ENCODE measurements at places on chromosomes 3 and 15. TPM values are rescaled to one million over a fixed set of nuclear protein-coding genes. Genes with fewer than 3 reads are reported as not detected.

- peaks cover 8% of the 10 kb centered on the region for H3K4me1 ChIP-seq
- no peaks in the 10 kb centered on the region for H3K36me3 ChIP-seq
- no peak overlapping the region for H3K27ac ChIP-seq
- no peak overlapping the region for H3K4me3 ChIP-seq
- no peaks in the 10 kb centered on the region for H3K27me3 ChIP-seq
Measured at GRCh38 chr15:50138391-50138790, 19.4 kb upstream of the ATP8B4 start.

- no peak overlapping the region for H3K4me3 ChIP-seq
- no peak for DNase-seq
- no peaks in the 10 kb centered on the region for H3K27me3 ChIP-seq
- no peaks in the 10 kb centered on the region for H3K4me1 ChIP-seq
Measured at GRCh38 chr3:155372281-155372680, 78.8 kb upstream of the STRIT1 start.

GRCh38 chr3:35894735-35895134 is 255.4 kb downstream of the ARPP21 start:
- no peak overlapping the region for H3K27ac ChIP-seq
- no peaks in the 10 kb centered on the region for H3K27me3 ChIP-seq
- H3K4me3 ChIP-seq = no peak overlapping the region
- DNase-seq = no peak

DNA sequence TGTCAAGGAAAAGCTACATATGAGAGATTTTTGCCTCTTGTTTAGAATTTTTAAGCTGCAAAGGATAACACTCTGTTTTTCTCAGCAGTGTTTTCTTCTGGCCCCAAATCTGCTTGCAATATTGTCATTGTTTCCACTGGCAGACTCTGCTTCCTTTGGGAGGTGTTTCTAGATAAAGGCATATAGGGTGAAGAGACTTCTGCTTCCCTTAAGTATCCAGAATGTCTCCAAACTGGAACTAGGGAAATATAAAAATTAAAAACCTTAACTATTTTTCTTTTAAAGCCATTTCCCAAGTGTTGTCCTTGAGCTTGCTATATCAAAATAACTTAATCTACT is 225.8 kb downstream of the CGGBP1 start:
- H3K4me1 ChIP-seq = peaks cover 8% of the 10 kb centered on the region
- H3K36me3 ChIP-seq = no peaks in the 10 kb centered on the region
- H3K4me3 ChIP-seq = peak overlapping the region; percentile 37
- peak overlapping the region; percentile 77 for H3K27ac ChIP-seq

The TRPM7 gene
- total RNA-seq = 48.2 TPM

GRCh38 chr3:77825001-77825827 is 785.3 kb downstream of the ROBO2 start:
- H3K36me3 ChIP-seq = peaks cover 7% of the 10 kb centered on the region
- H3K27ac ChIP-seq = peak overlapping the region; percentile 88
- no peaks in the 10 kb centered on the region for H3K27me3 ChIP-seq
- peak; percentile 78 for DNase-seq
- H3K4me1 ChIP-seq = peaks cover 19% of the 10 kb centered on the region
- no peak overlapping the region for H3K4me3 ChIP-seq

The IL17RE gene
- total RNA-seq = 25.5 TPM

DNA sequence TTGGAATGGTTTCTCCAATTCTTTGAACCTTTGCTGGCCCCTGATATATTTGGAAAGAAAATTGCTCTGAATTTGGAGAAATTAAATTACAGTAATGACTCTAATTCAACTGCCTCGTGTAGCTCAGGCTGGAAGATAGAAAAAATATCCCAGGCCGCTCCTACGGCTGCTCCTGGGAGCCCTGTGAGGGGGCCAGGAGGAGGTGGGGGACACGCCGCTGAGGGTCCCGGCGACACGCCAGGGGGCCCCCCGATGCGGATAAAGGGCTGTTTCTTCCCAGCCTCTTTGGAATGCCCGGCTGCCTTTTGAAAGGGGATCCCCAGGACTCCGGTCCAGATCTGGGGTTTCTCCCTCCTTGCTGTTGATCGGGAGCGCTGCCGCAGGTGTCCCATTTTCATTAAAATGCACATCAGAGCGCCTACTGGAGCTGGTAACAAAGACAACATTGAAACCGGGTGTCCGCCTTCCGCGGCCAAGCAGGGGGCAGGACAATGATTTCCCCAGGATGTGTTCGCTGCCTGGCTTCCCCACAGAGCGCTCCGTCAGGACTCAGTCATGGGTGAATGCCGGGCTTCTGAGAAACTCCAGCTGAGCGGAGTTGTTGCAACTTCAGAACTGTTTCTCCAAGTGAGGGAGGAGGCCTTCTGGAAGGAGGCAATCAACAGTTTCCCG is 200.1 kb upstream of the KBTBD8 start:
- no peaks in the 10 kb centered on the region for H3K4me1 ChIP-seq
- no peak overlapping the region for H3K4me3 ChIP-seq
- H3K27ac ChIP-seq = no peak overlapping the region
- H3K36me3 ChIP-seq = no peaks in the 10 kb centered on the region

The FBN1 gene
- 0.93 TPM for total RNA-seq

- no peak overlapping the region for H3K27ac ChIP-seq
- H3K4me1 ChIP-seq = no peaks in the 10 kb centered on the region
- H3K4me3 ChIP-seq = no peak overlapping the region
- H3K27me3 ChIP-seq = no peaks in the 10 kb centered on the region
- H3K36me3 ChIP-seq = peaks cover 17% of the 10 kb centered on the region
Measured at GRCh38 chr3:134545818-134546217, 60.0 kb downstream of the CEP63 start.

The UROC1 gene
- not detected for total RNA-seq

- DNase-seq = peak; percentile 82
- H3K4me1 ChIP-seq = peaks cover 18% of the 10 kb centered on the region
- H3K4me3 ChIP-seq = no peak overlapping the region
- no peaks in the 10 kb centered on the region for H3K27me3 ChIP-seq
- peak overlapping the region; percentile 47 for H3K27ac ChIP-seq
- H3K36me3 ChIP-seq = no peaks in the 10 kb centered on the region
Measured at GRCh38 chr15:55799291-55800212, 56.6 kb upstream of the PRTG start.

GRCh38 chr3:134858441-134859035 is 63.5 kb downstream of the EPHB1 start:
- no peak overlapping the region for H3K27ac ChIP-seq
- H3K4me3 ChIP-seq = no peak overlapping the region
- no peak for DNase-seq

- peaks cover 63% of the 10 kb centered on the region for H3K27me3 ChIP-seq
- no peak for DNase-seq
- no peaks in the 10 kb centered on the region for H3K36me3 ChIP-seq
- no peaks in the 10 kb centered on the region for H3K4me1 ChIP-seq
Measured at GRCh38 chr3:139689122-139689521, 11.3 kb upstream of the NMNAT3 start.

GRCh38 chr3:184553385-184553784 is 8.2 kb upstream of the EPHB3 start:
- no peak for DNase-seq
- no peaks in the 10 kb centered on the region for H3K36me3 ChIP-seq
- peaks cover 74% of the 10 kb centered on the region for H3K27me3 ChIP-seq
- H3K4me3 ChIP-seq = no peak overlapping the region
- H3K27ac ChIP-seq = no peak overlapping the region

DNA sequence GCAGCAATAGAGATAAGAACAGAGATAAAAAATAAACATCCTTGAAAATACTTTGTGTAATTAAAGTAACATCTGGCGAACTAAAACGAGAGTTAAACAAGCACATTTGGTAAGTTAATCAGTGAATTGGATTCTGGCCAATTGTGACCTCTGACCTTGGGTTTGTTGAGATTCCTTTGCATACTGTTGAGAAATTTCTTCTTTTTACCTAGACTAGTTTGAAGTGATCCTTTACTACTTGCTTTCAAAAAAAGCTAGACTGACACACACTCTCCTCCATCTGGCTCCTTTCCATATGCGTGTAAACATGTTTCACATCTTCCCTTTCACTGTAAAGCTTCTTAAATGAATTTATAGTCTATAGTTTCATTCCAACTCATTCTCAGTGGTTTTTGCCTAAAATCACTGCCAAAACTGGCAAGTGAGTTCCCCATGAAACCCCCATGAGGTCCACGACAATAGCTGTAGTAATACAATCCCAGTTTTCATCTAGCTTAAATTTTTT is 17.3 kb upstream of the GBE1 start:
- H3K27me3 ChIP-seq = no peaks in the 10 kb centered on the region
- no peaks in the 10 kb centered on the region for H3K36me3 ChIP-seq
- DNase-seq = no peak

GRCh38 chr15:80179025-80179759 is 26.4 kb downstream of the FAH start:
- no peaks in the 10 kb centered on the region for H3K27me3 ChIP-seq
- H3K27ac ChIP-seq = no peak overlapping the region
